ENCODE measurements at places on chromosomes 1 and 21.
A peak's percentile ranks its signal among the peaks of the same experiment; 100 is the strongest.

DNA sequence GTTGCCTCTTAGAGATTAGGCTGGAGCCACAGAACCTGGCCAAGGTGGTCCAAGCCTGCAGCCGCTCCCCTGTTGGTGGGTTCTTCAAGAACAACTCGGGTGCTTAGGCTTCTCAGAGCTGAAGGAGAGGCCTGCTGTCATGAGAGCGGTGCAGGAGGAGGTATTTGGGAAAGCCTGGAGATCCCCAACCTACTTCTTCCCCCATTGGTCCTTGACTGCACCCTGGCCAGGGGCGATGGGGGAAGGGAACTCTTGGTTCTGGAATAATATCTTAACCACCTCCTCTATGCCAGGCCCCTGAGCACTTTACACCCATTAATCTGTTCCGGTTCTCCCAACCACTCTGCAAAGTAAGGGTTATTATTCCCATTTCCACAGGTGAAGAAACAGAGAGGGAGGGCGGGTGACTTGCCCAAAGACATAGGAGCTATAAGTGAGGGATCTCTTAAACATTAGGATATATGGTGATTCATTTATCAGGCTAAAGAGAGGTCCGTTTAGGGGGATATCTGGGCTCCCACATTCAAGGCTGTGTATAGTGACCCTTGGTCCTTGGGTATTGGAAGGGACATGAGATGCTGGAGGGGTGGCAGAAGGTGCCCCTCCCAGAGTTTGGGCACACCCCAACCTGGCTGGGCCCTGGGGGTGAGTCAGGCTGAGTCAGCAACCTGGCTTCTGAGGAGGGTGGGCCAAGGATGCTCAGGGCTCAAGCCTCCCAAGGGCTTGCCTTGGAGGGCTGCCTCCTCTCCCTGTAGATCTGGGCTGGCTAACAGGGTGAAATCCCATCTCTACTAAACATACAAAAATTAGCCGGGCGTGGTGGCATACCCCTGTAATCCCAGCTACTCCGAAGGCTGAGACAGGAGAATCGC, 5.2 kb downstream of the TRNP1 start:
- no peak for DNase-seq

- DNase-seq: peak; percentile 37
Observed at GRCh38 chr1:52636721-52637695, 4.0 kb downstream of the SHISAL2A start.

GRCh38 chr21:33230545-33231324, 997 bp downstream of the IFNAR2 start:
- DNase-seq: peak; percentile 25

GRCh38 chr1:228902781-228903433, 167.6 kb downstream of the RHOU start:
- no peak for DNase-seq

- DNase-seq: no peak
Observed at GRCh38 chr1:111252786-111253185, 25.3 kb downstream of the CHI3L2 start.

DNA sequence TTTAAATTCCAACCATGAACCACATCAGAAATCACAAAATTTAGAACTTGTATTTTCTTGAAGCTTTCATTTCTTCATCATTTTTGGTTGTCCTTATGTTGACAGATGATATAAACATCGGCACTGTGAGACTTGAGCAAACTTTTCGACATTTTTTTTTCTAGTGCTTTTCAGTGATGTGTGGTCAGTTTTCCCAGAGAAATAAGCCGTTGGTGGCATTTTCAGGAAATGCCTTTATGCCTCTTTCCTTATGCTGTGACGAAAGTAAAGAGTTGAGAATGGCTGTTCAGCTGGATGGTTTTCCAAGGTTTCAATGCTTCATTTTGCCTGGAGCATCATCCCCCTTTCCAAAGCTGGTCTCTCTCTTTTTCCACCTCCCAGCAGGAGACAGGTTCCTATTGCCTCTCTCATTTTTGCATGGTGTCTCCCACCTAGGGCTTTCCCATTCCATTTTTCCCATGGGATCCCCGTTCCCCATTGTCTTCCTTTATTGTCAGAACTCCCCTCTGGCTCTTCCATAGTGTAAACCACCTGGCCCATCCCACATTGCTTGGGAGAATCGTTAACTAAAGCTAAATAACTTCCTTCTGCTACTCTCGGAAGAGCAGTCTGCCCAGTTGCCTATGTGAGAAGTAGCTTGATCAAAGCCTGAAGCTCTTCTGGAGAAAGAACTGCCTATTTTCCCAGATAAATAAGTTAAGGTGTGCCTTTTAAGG, 61.4 kb upstream of the DYNLT5 start:
- no peak for DNase-seq

DNA sequence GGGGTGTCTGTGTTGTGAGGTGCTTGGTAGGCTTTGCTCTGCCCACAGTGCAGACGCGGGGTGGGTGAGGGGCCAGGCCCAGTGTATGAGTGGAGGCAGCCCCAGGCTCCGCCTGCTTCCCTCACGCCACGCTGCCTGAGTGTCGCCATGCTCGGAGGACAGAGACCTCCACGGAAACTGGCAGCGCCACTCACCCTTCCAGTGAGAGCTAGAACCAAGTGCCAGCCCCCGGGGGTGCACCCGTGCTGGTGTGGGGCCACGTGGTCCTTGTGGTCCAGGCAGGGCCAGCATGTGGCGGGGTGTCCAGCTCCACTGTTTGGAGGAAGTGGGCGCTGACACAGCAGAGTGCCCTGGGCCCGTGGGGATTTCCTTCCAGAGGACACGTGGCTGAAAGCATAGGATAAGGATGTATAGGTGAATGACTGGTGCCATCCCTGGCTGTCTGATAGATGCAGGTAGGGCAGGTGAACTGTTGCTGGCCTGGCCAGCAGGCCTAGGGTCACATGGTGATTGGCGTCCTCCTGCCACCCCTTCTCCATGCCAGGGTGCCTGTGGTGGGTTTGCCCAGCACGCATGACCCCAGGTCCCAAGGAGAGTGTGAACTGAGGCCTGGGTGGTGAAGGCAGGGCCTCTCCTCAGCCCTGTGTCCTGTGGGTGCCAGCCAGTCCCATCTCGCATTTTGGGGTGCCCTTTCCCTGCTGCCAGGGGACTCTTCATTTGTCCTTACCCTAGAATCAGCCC, 3.8 kb downstream of the LRRC3 start:
- DNase-seq: no peak

- no peak for DNase-seq
Observed at GRCh38 chr1:4664095-4664494, 9.7 kb downstream of the AJAP1 start.

GRCh38 chr1:172384656-172385055, 35.8 kb upstream of the C1orf105 start:
- DNase-seq: no peak

DNA sequence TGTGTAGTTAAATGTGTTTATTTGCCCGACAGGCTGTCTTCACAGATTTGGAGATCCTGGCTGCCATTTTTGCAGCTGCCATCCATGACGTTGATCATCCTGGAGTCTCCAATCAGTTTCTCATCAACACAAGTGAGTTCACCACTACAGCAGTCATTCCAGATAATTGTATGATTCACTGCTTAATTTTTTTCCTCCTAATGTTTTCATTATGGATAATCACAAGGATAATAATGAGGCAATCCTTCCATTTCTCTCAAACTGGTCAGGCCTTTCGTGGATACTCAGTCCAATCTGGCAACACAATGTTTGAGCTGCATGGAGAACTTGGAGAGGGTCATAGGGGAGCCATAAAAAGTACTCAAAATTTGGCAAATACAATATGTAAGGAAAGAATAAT, 168.3 kb upstream of the SGIP1 start:
- no peak for DNase-seq

GRCh38 chr1:40092706-40093639, 4.1 kb downstream of the PPT1 start:
- DNase-seq: no peak

- no peak for DNase-seq
Observed at GRCh38 chr1:239536165-239536849, 149.9 kb downstream of the CHRM3 start.

DNA sequence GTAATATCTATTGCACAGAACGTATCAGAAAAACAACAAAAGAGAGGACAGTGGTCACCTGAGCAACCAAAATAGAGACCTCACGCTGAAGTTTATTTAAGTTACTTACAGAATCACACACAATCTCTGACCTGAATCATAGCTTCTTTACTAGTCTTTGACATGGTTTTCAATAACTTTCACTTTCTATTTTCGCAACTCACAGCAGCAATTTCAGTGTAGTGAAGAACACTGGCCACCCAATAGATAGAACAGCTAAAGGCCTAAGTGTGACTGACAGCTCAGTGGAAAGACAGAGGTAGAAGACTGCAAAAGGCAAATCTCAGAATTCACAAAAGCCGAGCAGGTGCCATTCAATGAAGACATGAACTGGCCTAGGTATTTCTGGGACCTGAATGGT, 435.6 kb upstream of the CHRM3 start:
- no peak for DNase-seq

- DNase-seq: no peak
Observed at GRCh38 chr1:224852901-224853568, 76.4 kb upstream of the DNAH14 start.

Data from activated T-helper 1 cell treated with anti-CD3 and anti-CD28 coated beads, Interleukin-2, amount 50 U/mL, for 16 hours (primary cell).